ENCODE measurements at places on chromosomes 7 and 10.

DNA sequence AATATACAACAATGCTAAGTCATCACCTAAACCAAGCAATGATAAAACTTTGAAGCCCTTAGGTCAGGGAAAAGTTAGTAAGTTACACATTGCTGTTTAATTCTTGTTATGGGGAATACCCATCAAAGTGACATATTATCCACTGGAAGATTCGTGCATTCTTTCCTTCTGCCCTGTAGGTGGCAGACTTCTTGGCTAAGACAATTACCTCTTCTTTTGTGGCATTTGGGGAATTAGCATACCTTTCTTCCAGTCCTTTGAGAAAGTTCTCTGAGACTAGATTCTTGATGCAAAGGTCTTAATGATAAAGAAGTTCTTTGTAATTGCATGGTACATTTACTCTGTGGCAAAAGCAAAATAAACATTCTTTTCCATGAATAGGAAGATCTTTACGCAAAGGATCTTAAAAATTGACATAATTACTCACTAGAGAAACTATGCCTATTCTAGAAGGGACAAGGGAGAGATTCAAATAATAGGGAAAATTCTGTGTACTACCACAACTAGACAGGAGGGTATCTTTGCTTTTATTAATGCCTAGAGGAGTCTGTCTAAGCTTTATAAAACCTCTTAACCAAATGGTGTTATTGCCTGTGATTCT, 395.9 kb downstream of the GRM8 start:
- no peak for DNase-seq

DNA sequence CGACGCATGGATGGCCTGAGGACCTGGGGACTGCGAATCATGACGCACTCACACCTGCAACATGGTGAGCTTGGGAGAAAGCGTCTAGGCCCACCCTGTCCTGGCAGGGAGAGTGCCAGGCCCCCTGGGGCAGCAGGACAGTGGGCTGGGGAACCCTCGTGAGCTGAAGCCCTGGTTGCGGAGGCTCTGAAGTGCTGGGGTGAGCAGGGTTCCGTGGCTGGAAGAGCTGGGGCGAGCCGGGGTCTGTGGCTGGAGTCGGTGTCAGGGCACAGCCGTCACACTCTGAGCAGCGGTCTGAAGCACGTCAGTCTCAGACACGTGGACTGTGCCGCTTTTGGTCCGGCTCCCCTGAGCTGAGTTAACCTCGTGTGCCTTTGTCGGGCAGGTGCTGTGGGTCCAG, 4.7 kb downstream of the SUN1 start:
- DNase-seq: no peak

GRCh38 chr7:27177795-27178320, 3.7 kb upstream of the HOXA10 start:
- no peak for DNase-seq

DNA sequence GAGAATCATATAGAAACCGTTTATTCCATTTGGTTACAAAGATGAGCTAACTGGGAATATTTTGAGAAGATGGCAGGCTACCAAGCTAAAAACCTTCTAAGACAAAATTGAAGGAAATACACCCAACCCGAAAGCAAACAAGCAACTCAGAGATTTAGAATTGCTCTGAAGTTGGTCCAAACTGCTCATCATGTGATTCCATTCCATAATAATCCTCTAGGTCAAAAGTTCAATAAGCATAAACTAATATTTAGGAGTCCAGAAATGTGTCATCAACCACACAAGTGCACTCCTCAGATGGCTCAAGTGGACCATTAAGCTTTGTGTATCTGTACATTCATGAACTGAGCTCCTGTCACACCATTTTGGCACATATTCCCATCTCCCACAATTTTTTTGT, 28.7 kb downstream of the DGKI start:
- no peak for DNase-seq

GRCh38 chr10:51915031-51915542, 215.7 kb upstream of the CSTF2T start:
- no peak for DNase-seq

- no peak for DNase-seq
Measured at GRCh38 chr10:10223131-10223530, 794.5 kb upstream of the CELF2 start.

GRCh38 chr10:18665815-18666558, 6.8 kb downstream of the ARL5B start:
- no peak for DNase-seq

- no peak for DNase-seq
Measured at GRCh38 chr10:74745449-74745848, 81.0 kb upstream of the KAT6B start.

DNA sequence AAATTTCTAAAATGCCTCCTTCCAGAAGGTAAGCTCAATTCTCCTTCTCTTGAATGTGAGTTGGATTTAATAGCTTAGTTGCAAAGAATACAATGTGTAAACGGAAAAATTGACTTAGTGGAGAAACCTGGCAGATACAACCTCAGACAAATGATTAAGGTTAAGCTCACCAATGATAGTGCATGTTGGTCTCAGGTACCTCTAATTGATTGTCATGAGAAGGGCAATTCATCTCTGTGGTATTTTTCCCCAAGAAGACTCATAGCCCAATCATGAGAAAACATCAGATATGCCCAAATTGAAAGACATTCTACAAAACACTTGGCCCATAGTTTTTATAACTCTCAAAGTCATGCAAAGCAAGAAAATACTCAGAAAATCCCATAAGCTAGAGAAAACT, 36.2 kb upstream of the TMEM106B start:
- DNase-seq: no peak

- no peak for DNase-seq
Measured at GRCh38 chr7:57361406-57361805, 88.6 kb upstream of the ZNF716 start.

GRCh38 chr7:17040716-17041115, 158.9 kb upstream of the AGR3 start:
- DNase-seq: no peak

- no peak for DNase-seq
Measured at GRCh38 chr10:132711613-132712121, 74.3 kb downstream of the NKX6-2 start.

GRCh38 chr7:32453341-32454011, 36.7 kb downstream of the LSM5 start:
- no peak for DNase-seq

DNA sequence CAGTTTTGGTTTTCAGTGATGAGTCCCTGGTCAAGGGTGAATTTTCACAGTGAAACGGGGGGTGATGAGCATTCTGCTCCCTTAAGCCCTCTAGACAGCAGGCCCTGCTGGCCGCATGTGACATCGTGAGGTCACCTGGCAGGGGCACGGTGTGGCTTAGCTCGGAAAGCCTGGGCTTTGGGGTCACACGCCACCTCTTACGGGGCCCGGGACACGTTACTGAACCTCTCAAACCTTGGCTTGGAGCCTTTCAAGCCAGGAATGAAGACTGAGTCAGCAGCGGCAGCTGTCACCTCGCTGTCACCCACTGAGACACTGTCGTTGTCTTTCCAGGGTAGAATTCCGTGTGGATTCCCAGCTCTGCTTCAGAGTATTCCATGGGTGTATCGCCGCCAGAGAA, 4.1 kb downstream of the GET4 start:
- no peak for DNase-seq

DNA sequence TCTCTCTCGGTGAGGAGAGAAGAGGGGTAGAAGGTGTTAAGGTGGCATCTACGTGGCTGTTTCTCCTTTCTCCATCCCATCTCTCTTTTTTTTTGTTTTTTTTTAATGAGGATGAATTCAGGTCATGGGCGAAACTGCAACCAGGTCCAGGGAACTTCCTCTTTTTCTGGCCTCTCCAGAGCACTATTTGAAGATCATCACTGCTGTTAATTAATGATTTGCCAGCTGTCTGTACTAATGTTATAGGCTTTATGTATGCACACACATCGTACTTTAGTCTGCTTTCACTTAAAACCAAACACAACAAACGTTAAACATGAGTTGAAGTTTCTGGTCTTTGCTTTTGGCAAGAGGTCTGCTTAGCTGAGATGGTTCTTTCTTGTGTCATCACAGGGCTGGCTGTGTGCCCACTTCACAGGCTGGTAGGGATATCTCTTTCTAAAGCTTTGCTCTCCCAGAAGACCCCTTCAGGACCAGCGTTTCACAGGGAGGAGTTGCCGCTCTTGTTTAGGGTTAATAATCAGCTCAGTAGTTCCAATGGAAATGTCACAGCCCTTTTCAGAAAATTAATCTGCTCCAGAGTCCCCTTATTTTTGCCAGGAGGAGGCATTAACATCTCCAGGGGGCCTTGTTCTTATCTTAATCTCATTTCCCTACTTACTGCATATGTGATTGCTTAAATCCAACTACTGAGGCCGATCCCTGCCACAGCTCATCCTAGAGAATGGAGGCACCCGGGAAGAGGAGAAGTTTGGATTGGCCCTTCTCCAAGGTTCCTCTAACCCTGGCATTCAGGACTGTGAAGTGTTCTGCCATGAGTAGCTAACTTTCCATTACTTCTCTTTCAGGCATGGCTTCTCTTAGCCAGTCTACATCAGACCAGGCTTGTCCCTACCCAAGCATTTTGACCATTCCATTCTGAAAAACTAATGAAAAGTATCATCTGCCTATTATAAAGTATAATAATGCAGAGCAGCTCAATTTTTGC, 273.9 kb upstream of the NFE2L3 start:
- no peak for DNase-seq

- no peak for DNase-seq
Measured at GRCh38 chr7:74454925-74455288, 1.2 kb downstream of the GTF2IRD1 start.

- no peak for DNase-seq
Measured at GRCh38 chr7:96770758-96771157, 61.1 kb upstream of the SEM1 start.

DNA sequence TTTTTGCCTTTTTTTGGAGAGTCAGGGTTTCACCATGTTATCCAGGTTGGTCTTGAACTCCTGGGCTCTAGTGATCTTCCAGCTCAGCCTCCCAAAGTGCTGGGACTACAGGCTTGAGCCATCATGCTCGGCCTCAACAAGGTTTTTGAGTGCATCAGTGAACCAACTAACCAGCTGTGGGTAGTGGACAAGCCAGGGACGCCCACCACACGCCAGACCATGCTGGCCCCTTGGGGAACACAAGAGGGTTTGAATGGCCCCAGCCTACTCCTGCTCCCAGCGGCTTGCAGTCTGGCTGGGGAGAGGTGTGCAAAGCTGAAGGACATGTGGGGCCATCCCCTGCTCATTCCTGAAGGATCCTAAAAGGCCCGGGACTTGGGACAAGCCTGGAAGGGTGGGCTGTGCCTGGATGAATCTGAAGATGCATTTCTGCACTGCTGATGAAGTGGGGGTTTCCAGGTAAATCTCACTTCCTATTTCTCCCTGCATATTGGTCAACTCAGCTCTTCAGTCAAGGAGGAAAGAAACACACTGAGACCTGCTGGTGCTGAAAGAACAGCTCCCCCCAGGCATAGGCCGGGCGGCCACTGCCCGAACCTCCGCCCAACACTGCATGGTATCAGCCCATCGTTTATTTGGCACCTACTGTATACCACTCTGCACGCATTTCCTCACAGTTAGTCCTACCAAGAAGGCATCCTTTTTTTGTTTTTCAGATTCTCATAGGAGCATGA, 6.9 kb downstream of the MMD2 start:
- no peak for DNase-seq

DNA sequence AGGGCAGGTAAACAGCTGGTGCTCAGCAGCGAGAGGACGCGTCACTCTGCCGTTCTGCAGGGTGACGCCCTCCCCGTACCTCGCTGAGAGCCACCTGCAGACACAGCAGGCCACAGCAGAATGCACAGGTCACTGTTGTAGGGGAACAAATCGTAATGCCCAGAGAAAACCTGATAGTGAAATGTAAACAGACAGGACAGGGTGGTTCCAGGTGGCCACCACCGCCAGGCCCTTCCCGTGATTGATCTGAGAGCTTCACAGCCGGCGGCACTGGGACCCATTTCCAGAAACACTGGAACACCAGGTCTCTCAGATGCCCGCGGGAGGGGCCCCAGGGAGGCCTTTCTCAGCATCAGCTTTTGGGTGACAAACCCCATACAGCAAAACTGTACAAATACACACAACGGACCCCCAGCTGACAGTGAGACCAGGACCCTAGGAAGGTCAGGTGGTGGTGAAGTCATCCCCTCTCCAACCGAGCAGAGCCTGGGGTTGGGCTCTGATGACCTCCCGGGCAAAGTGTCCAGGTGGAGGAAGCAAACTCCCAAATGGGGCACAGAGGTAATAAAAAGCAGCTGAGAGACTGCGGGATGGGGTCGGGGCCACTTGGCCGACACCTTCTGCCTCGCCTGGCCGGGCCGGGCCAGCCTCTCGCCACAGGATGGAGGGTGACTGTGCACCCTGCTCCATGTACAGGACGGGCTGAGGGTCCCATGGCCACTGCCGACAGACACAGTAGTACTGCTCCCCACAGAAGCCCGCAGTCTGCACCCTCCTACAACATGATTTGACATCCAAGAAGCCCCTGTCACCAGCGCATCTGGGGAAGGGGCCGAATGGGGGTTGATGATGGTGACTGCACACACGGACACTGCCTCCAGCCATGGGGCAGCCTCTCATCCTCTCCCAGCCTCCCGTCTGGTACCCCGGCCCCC, 4.6 kb downstream of the BHLHA15 start:
- peak; percentile 29 for DNase-seq

- no peak for DNase-seq
Measured at GRCh38 chr7:45974540-45975360, 53.7 kb upstream of the IGFBP3 start.

- no peak for DNase-seq
Measured at GRCh38 chr10:48450233-48450740, 143.8 kb downstream of the MAPK8 start.

DNA sequence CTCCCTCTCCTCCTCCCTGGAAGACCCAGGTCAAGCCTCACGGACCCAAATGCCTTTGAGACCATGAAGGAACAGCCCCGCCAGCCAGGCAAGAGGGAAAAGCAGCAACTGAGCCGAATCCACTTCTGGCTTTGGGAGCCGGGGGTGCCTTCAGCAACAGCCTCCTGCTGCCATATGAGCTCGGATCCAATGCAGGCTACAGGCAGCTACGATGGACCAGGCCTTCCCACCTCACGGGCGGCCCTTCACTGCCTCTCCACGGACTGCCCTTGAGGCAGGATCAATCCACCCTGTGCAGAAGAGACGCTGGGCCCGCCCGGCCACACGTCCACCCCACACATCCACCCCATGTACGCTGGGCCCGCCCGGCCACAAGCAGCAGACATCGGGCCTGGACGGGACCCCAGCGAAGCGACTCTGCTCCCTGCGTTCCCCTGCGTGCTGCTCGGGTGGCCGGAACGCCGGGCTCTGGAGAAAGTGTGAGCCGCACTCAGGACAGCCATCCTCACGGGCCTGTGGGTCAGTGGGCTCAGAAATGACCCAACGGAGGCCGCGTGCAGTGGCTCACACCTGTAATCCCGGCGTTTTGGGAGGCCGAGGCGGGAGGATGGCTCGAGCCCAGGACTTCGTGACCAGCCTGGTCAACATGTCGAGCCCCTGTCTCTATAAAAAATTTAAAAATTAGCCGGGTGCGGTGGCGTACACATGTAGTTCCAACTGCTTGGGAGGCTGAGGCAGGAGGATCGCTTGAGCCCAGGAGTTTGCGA, 82.0 kb downstream of the FOXL3 start:
- no peak for DNase-seq

DNA sequence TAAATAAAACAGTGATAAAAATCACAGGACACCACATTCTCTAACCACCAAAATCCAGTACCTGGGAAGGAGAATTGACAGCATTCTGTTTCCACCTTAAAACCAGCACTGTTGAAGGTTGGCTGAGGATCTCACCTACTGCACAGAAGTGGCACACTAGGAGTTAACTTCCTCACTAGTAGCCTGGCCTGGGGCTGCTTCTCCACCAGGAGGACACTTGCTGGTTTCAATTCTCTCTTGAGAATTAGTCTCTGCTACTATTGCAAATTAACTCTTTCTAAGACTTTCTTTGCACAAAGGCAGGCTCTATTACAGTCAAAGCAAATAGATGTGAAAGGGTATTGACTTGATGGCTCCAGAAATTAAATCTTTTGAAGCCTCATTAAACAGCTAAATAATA, 2.3 kb upstream of the CTTNBP2 start:
- peak; percentile 28 for DNase-seq
